Stromal cell of bone marrow (primary cell): ENCODE measurements at places on chromosomes 7 and 10.

GRCh38 chr7:79298145-79298760 lies 155.2 kb downstream of the MAGI2 start:
- DNase-seq = peak; percentile 51

DNA sequence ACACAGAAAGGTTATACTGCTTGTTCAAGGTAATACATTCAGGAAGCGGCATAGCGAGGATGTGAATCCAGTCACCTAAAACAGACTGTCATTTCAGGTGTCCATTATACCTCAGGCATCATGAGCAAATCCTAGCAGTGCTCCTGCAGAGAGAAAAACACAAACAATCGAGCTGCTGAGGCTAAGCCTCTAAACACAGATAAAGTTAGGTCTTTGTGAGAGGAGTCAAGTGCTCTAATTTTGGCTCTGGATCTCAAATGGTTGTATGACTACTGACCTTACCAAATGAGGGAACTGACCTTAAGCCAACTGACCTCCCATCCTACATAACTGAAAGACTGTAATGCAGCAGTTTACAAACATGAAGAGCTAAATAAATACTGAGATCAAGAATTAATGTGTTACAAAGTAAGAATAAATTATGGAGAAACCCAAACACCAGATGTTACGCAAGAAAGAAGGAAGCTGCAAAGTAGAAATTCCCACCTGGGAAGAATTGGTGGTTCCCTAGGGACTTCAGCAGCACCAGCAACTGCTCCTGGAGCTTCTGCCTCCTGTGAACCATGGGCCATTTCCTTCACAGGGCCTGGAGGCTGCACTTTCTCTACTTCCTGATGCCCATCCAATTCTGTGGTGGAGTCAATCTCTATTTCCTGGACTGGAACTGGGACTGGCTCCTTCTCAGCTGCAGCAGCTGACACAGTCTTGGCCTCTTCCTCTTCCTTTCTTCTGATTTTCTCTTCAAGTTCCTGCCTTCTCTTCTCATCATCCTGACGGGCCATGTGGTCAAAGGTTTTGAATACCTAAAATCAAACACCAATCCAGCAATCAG lies 5.8 kb downstream of the NUDCD3 start:
- DNase-seq = no peak

DNA sequence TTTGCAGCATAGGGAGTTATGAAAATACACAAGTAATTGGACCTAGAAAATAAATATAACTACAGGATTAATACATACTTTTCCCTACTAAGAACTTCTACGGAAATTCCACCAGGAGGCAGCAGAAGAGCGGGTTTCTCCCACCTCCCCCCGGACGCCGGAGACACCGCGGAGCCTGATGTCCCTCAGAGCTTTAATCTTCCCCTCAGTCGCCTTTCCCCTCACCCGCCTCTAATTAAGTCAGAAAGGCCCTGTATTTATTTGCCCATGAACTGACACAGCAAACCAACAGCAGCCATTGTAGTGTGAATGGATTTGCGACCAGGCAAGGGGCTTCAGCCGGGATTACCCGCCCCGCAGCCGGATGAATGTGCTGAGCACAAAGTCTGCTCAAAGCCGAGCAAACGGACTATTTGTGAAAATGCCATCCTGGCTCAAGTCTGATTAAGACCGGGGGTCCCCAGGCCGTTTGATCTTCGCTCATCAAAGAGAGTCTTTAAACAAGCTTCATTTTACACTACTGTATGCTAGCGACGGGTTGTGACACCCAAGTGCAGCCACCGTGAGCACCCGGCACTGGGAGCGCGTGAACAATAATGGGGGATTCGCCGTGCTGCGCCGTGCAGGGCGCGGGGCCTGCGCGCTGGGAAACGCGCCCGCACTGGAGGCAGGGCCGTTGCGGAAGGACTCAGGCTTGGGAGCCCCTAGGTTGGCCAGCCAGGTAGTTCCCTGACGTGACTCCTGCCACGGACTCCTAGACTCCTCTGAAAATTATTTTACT lies 5.6 kb upstream of the DKK1 start:
- DNase-seq = no peak

DNA sequence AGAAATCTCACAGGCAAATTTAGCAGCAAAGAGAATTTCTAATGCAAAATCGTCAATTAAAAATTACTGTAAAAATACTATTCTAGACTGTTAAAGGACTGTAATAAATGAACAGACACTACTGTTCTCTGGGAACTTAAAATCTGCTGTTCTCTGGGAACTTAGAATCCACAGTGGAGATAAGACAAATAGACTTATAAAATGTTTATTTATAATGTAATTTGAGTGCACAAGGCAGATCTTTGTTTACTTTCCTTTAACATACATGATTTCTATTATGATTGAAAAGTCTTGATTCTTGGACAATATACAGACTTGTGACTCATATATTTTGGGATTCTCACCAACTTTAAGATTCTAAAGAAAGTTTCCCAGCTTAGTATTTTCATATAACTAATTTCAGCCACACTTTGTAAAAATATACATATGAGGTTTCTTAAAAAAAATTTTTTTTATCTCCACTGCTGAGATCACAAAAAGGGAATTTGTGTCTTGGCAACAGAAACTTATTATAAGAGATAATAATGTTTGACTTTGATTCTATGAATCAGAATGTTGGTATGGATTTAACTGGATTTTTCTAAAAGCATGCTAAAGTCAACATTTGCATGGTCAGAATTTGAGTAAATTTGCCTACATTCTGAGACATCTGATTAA lies 166.3 kb upstream of the RHOBTB1 start:
- peak; percentile 25 for DNase-seq

GRCh38 chr7:292226-292625 lies 2.3 kb downstream of the FOXL3 start:
- no peak for DNase-seq

- no peak for DNase-seq
These were observed 37.9 kb upstream of the CNPY1 start for GRCh38 chr7:155584261-155584660.

- DNase-seq = no peak
These were observed 744.7 kb downstream of the KCNMA1 start for GRCh38 chr10:76892766-76893479.

DNA sequence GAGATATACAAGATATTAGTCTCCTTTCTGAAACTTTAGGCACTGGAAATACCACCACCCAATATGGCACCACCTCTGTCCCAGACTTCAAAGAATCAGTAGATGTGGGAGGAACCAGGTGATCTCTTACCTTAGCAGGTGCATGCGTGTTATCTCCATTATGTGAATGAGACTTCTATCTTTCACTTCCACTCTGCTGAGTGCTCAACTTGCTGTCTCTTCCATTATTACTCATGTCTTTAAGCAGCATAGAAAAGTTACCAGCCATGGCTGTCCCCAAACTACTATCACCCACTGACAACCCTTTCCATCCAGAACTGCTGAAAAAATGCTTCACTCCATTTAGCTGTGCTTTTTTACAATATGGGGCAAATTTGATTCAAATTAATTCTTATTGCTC lies 101.5 kb upstream of the PRSS1 start:
- DNase-seq = no peak

DNA sequence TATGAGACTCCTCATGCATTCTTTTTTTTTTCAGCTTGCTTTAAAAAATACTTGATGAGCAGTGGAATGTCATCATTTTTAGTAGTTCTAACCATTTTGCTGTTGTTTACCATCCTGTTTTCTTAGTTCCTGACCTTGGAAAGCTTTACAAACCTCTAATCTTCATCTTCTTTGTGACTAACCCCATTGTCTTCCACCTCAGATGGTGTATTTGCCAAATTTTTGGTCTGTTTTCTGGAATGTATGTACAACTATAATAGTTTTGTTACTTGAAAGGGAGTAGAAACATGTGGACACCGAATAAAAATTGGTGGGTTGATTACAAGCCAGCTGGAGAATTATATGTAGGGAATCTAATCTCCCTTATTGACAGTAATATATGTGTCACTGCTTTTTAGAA lies 172.7 kb downstream of the SND1 start:
- DNase-seq = no peak

- no peak for DNase-seq
These were observed 451 bp downstream of the SRRT start for GRCh38 chr7:100875356-100875751.

GRCh38 chr7:97078023-97078969 lies 39.2 kb upstream of the SDHAF3 start:
- DNase-seq = no peak

- no peak for DNase-seq
These were observed 471.4 kb downstream of the PLXDC2 start for GRCh38 chr10:20287586-20287985.

DNA sequence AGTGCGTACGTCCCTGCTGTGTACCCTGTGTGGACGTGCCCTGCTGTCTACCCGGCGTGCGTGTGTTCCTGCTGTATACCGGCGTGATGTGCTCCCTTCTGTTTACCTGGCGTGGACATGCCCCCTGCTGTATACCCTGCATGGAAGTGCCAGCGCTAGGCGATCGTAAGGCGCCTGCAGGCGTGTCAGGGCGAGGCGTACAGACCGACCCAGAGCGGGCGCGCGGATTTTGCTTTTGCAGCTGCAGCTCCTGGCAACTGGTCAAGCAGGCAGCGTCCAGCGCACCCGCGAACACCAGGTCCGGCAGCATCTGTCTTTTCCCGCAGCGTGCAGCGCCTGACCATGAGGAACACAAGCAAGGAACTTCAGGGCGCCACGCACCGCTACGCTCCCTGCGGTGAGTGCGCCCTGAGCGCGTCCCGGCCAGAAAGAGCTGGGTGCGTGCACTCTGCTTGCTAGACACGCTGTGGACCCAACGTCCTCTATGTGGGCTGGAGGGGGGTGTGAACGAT lies 680 bp downstream of the C7orf57 start:
- DNase-seq = no peak

DNA sequence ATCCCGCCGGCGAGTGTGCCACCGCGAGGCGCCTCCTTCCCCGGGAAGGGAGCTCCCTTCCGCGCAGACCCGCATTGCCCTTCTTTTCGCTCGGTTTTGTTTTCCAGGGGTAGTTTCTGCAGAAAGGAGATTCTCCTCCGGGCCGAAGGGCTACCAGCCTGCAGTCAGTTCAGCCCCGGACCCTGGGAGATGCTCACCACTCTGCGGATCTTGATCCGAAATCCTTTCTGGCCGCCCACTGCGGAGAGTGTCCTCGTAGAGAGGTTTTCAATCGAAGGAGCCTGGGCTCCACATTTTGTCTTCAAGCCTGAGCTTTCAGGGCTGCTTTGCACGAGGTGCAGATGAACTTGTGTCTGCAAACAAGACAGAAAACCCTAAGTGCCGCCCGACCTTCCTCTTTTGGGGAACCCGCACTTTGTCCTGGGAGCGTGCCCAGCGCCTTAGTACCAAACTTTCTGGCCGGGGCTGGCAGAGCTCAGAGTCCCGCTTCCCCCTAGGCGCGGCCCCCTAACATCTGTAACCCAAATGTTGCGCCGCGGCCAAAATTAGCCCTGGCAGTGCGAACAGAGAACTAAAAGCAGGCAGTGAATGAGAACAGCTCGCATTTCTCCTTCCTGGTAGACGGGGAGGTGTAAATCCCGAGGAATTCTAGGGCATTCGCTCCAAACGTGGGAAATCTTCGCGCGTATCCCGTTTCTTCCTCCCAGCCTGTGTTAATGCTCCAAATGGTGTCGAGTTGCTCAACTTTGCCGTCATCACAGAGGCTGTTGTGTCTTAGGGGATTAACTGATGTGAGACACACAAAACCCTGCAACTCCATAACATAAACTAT lies 6.7 kb upstream of the EN2 start:
- no peak for DNase-seq

- peak; percentile 63 for DNase-seq
These were observed 213.9 kb downstream of the MAD1L1 start for GRCh38 chr7:2018569-2019460.

DNA sequence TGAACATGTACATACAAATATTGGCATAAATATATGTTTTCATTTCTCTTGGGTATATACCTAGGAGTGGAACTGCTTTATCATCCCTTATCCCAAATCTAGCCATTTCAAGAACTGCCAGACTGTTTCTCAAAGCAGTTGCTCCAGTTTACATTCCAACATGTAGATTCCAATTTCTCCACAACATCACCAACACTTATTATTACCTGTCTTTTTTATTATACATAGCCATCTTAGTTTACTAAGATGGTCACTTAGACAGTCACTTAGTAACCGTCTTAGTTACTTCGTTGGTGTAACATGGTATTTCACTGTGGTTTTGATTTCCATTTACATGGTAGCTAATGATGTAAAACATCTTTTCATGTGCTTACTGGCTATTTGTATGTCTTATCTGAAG lies 82.7 kb downstream of the ZFAND4 start:
- DNase-seq = no peak

DNA sequence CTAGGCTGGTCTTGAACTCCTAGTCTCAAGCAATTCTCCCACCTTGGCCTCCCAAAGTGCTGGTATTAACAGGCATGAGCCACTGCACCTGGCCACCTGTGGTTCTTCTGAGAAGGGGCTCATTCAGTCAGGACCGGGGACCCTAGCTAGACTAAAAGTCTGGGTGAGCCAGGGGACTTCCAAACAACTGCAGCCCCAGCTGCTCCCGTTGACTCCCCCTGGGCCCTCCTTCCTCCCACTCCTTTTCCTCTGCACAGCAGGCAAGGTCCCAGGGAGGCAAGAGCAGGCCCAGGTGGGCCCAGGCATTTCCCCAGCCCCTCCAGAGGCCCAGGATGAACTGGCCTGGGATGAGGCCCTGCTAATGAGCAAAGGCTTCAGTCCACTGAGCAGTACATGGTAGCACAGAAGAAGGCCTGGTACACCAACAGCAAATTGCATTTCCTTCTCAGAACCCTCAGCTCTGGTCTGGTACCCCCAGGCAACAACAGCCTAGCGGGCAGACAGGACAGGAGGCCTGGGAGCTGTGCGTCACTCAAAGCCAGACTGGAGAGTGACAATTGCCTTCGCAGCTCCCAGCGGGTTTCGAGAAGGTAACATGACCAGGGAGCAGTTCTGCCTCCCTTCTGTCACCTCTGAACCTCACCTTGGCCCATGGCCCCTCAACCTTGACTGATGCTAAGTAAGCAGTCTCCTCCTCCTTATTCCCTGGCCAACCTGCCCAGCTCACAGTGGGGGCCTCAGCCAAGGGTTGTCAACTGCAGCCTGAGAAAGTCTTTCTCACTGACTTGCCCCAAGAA lies 30.7 kb upstream of the HSPA12A start:
- no peak for DNase-seq

- DNase-seq = no peak
These were observed 143.8 kb downstream of the TEX36 start for GRCh38 chr10:125538947-125539731.

GRCh38 chr10:78328592-78329404 lies 295.1 kb downstream of the RPS24 start:
- DNase-seq = no peak
